ENCODE measurements at places on chromosomes 11 and 22.

GRCh38 chr11:110777775-110778174 lies 65.5 kb upstream of the ARHGAP20 start:
- DNase-seq, result no peak

- no peak for DNase-seq
Measured at GRCh38 chr11:30510750-30511149, 75.4 kb downstream of the MPPED2 start.

- no peak for DNase-seq
Measured at GRCh38 chr11:27012234-27012921, 18.5 kb downstream of the FIBIN start.

GRCh38 chr11:34680206-34680605 lies 59.3 kb downstream of the EHF start:
- no peak for DNase-seq

DNA sequence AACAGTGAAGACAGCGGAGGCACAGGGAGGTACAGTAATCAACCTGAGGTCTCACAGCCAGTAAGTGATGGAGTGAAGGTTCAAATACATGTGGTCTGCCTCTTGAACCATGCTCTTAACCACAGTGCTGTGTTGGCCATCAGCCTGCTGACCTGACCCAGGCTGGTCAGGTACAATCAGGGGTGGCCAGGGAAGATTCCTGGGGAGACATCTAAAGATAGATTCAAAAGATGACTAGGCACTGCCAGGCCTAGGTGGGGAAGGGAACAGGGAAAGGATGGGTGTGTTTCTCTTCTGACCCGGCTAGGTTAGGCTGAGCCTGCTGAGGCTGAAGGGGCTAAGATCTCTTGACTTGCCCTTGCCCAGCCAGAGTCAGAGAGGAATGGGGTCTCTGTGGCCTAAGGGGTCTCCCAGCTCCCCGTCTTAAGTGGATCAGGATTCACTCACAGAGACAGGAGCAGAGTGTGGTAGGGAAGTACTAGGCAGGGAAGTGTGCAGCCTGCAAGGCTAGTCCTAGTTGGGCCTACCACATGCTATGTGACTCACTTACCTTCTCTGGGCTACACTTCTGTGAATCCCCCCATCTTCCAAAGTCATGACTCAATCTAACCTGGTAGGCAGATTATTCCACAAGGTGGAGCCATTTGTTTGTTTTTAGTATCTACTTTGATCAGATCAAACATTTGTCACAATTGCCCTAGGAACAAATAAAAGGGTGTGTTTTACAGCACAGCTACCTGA lies 10.4 kb upstream of the SREBF2 start:
- no peak for DNase-seq

- no peak for DNase-seq
Measured at GRCh38 chr11:68460741-68461574, at the start of gene PPP6R3. Gene PPP6R3 (plus strand): TSS chr11:68460752. CDS start chr11:68537665, 76,913 bp downstream.

- DNase-seq, result no peak
Measured at GRCh38 chr22:38696606-38697424, 3.9 kb downstream of the JOSD1 start.

GRCh38 chr11:75813622-75814039 lies 1.4 kb upstream of the UVRAG start:
- DNase-seq, result no peak

GRCh38 chr11:86174101-86175046 lies 70.2 kb upstream of the EED start:
- no peak for DNase-seq

DNA sequence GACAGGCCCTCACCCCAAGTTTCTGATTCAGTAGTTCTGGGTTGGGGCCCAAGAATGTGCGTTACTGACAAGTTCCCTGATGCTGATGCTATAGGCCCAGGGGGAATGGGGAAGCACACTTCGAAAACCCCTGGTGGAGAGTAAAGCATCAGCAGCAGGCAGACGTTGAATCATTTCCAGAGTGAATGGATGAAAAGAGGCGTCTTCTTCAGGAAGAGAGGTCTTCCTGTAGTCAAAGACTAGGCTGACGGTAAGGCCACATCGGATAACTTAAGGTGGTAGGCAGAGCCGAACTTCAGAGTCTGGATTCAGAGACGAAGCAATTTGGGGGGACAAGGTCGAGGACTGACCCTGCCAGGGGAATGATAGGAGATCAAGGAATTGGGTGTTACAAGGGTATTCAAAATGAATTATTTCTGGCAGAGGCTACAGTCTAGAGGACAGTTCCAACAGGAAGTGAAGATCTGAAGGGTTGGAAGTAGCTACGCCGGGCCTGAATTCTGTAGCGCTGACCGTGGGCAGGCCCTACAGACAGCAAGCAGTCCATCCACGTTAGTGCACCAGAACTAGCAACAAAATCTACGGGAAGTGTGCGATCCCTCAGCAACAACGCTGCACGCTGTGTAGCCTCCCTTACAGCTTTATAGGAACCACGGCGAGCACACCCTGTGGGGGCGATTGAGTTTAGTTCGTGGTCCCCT lies 862 bp upstream of the CENATAC start:
- DNase-seq, result no peak

DNA sequence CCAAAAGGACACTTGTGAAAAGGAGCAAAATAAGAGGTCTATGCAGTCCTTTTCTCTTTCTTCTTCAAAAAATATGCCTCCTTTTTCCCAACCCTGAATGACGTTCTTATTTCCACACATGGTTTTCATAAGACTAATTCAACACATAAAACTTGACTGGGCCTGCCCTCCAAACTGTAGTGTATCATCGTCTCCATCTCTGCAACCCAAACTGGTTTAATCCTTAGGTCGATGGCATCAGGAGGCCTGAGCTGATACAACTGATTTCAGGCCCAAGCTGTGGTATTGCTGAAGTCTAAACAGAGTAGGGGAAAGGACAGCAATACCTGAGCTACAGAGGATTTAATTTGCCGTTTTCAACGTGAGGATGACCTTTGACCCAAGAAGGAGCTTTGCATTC lies 130.0 kb upstream of the MTNR1B start:
- DNase-seq, result no peak

DNA sequence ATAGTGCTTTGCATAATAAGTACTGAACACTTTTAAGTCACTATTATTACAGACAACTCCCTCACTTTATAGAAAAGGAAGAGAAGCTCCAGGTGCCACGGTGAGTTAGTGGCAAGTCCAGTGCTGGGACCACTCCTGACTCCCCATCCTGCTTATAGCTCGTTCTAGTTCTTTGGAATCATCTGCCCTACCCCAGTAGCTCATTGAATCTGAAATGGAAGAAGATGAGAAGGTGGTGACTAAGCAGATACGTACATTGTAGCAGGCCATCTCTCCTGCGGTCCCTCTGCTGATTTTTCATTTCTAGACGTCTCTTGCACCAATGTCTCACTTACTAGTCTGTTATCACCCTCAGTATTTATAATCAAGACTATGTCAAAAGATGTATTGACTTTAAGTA lies 21.6 kb downstream of the MMP20 start:
- no peak for DNase-seq

GRCh38 chr11:11157185-11157584 lies 195.9 kb downstream of the CSNK2A3 start:
- no peak for DNase-seq

DNA sequence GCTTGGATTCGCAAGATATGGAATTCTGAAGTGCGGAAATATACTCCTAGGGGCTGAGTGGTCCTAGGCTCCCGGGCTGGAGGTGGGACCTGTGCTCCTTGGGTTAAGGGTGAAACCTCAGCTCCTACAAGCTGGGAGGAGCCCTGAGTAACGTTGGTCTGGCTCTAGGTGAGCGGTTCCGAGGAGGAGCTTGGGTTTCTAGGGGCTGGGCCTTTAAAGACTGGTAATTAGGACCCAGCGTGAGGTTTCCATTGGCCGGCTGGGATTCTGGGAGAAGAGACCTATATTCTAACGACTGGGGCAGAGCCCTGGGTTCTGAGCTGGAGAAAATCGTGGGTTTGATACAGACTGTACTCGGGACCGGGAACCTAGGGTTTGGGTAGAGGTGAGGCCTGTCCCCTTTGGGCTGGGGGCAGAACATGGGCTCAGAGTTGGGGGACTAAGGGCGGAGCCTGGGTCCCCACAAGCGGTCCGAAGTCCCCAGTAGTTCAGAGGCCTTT lies 882 bp upstream of the MAP4K2 start:
- no peak for DNase-seq

GRCh38 chr11:95964281-95964680 lies 40.4 kb upstream of the MTMR2 start:
- DNase-seq, result no peak

DNA sequence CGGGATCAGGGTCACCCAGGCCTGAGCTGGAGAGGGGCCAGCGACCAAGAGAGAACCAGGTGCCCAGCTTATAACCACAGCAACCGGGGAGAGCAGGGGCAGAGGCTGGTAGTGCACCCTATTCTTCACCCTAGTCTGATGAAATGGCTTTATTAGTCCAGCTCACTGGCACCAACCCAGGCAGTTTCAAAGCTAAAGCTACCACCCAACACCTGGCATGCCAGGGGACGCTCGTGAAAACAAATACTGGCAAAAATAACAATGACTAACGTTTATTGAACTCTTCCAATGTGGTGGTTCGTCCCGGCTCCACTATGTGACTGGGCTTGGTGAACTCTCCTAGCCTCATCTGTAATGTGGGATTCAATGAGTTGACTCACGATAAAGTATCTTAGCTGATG lies 30.6 kb downstream of the SCGB1A1 start:
- no peak for DNase-seq

DNA sequence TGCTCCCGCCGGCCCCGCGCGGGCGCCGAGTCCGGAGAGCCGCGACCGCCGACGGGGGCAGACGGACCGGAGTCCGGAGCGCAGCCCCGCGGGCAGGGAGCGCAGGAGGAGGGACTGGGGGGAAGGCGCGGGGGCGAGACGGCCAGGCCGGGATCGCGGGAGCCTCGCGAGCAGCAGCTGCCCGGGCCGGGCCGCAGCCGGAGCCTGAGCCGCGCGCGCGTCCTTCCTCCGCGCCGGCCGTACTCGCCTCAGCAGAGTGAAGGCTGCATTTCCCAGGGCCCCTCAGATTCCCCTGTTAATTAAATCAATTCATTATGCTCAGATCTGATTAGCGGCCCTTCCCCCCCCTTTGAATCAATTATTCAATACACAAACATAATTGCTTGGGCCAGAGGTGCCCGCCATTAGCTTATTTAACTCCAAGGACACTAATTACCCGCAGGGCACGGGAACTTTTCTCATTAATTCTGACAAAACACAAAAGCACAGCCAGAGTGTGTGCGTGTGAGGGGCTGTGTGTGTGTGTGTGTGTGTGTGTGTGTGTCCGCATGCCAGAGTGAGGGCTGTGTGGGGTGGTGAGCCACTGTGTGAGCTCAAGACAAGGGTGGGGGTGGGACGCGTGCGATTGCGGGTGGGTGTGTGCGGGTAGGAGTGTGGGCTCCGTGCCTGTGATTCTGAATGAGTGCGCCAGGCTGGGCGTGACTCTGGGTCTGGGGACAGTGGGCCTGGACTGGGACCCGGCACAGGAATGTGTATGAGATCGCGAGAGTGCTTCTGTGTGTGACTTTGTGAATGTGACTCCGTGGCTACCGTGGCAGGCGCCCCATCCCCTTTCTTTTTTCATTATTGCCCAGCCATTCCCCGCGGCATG lies 5.1 kb upstream of the LMO1 start:
- no peak for DNase-seq

DNA sequence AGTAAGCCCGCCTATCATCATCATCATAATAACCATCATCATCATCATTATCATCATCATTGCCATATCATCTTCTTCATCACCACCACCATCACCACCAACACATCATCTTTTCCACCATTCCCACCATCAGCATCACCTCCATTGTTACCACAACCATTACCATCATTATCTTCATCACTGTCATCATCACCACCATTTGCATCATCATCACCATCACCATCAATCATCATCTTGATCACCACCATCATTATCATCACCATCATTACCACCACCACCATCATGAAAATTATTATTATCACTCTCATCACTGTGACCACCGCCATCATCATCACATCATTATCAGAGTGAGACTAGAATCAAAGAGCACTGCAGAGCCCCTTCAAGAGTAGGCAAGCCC lies 199.4 kb upstream of the SEZ6L start:
- no peak for DNase-seq

- no peak for DNase-seq
Measured at GRCh38 chr22:17965538-17966402, 58.6 kb downstream of the MICAL3 start.

DNA sequence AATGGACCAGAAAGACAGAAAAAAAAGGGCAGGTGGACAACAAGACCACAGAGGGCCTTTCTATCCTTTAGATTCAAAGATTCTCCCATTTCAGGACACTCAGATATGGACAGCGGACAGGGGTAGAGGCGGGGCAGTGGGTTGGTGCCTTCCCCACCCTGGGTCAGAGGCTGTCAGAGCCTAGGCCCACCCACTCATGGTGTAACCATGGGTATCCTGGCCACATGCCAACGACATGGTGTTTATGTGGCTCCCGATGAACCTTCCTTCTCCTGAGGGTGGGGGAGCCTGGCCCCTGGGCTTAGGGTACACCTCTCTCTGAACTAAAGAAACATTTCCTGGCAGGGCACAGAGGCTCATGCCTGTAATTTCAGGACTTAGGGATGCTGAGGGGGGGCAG lies 14.3 kb upstream of the P2RY2 start:
- DNase-seq, result no peak

DNA sequence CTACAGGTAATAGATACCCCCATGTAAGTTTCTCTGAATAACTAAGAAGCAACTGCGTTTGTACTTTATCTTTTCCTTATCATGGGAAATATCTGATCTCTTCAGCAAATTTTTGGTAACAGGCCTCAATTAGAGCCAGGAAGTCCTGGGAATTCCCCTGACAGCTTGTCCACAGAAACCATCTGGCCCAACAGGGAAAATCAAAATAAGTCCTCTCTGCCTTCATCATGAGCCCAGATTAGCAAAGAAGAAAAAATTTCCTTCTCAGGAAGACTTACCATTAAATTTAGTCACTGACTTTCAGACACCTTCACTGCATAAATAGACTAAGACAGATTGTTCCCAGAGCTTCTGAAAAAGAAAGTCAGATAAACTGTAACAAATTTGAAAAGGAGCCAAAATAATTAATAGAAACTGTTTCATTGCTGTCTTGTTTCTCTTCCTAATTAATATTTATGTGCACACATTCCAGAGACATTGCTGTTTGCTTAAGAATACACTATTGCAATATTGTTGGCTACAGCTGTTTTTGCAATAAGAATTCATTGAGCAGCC lies 278.1 kb upstream of the FAT3 start:
- DNase-seq, result no peak

- no peak for DNase-seq
Measured at GRCh38 chr11:106344394-106344793, 266.9 kb downstream of the AASDHPPT start.

- peak; percentile 56 for DNase-seq
Measured at GRCh38 chr22:35430897-35431322, 31.0 kb downstream of the MCM5 start.

GRCh38 chr11:130825983-130826382 lies 90.3 kb downstream of the SNX19 start:
- no peak for DNase-seq

GRCh38 chr11:60345489-60345888 lies 18.4 kb downstream of the MS4A6E start:
- no peak for DNase-seq

DNA sequence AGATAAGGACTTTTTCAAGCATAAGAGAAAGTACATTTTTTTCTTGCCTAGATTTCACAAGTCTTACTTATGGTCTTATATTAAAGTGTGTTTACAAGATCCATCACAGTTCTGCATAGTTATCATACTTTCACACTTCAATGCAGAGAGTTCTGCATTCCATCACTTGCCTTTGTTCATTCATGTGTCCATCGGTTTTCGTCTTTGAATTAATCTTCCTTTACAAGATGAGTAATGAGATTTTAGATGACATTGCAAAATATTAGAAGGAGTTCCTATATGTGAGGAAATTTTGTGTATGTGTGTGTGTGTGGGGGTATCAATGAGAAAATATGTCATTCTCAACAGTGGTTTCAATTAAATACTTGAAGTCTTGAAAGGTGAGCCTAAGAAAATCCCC lies 98.1 kb upstream of the GUCY1A2 start:
- no peak for DNase-seq
